ENCODE measurements at places on chromosomes 16 and 17.
A peak's percentile ranks its signal among the peaks of the same experiment; 100 is the strongest.

- no peak for DNase-seq
Measured at GRCh38 chr16:2280981-2281542, 13.1 kb upstream of the RNPS1 start.

- DNase-seq, result peak; percentile 74
Measured at GRCh38 chr16:1379304-1380076, 27.8 kb downstream of the GNPTG start.

- DNase-seq, result no peak
Measured at GRCh38 chr17:37388266-37388665, 12.5 kb downstream of the C17orf78 start.

DNA sequence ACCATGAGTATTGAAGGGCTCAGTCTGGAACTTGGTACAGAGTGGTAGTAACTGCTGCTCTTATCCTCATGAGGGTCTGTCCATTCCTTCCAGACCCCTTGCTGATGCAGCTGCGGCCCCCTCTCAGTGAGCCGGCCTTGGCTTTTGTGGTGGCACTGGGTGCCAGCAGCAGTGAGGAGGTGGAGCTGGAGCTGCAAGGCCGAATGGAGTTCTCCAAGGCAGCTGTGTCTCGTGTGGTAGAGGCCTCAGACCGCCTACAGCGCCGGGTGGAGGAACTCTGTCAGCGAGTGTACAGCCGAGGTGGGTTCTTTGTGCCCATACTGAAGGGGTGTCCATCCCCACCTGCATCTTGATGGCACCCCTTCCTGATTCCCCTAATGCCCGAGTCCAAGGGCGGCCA lies 2.0 kb downstream of the RNF40 start:
- no peak for DNase-seq

- no peak for DNase-seq
Measured at GRCh38 chr17:49285716-49286115, 55.1 kb upstream of the PHOSPHO1 start.

DNA sequence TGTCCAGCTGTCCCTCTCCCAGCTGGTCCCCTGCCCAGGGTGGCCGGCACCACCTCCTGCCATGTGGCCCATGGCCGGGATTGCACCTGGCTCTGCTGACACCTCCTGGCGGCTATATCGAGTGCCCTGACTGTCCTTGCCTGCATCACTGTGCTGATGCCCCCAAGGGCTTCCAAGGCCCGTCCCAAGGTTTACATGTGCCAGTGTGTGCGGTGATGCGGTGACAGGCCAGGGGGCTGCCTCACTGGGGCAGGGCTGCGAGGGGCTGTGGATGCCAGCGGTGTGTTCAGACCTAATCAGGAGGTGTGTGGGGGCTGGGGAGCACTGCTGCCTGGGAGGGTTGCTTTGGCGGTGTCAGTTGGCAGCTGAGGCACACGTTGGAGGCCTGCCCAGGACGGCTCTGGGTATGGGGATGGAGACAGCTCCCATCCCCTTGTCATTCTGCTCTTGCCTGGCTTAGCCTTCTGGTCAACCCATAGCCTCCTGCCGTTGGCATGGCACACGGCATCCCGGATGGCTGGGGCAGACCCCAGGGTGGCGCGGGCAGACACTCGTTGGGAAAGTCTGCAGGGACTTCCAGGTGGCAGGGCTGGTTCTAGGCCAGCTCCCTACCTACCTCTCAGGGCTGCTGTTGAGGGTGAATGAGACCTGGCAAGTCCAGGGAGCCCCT lies 5.5 kb downstream of the MAP2K3 start:
- DNase-seq, result peak; percentile 81

DNA sequence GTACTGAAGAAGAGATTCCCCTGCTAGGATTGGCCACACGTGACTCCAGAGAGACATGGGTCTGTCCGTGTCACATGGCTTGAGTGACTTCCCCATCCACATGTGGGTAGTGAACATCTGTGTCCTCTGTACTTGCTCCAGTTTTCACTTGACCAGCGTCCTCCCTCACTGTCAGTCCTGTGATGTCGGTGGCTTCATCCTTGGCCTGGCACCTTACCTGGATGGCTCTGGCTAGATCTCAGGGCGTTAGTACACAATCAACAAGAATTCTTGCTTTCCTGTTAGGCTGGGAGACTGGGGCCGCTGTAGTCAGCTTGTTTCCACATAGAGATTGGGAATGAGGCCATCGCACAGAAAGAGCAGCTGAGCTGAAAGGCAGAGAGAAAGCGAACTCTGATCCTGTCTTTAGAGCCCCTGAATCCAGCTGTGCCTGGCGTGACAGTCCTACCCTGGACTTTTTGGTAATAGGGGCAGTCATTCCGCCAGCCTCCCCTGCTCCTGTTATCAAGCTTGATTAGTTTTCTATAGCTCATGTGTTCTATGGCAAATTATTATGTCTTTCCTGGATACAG lies 227.3 kb downstream of the SNX29 start:
- no peak for DNase-seq

GRCh38 chr16:70778901-70779309 lies 22.1 kb downstream of the VAC14 start:
- DNase-seq, result peak; percentile 86

DNA sequence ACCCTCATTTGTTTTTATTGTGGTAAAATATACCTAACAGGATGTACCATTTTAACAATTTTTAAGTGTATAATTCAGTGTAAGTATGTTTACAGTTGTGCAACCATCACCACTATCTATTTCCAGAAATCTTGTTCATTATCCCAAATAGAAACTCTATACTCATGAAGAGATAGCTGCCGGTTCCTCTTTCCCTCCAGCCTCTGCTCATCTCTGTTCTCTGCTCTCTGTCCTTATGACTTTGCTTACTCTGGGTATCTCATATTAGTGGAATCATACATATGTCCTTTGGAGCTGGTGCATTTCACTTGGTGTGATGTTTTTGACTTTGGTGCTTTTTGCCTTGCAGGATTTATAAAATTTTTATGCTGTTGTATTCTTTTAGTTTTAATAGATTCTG lies 19.4 kb downstream of the CYLD start:
- no peak for DNase-seq

DNA sequence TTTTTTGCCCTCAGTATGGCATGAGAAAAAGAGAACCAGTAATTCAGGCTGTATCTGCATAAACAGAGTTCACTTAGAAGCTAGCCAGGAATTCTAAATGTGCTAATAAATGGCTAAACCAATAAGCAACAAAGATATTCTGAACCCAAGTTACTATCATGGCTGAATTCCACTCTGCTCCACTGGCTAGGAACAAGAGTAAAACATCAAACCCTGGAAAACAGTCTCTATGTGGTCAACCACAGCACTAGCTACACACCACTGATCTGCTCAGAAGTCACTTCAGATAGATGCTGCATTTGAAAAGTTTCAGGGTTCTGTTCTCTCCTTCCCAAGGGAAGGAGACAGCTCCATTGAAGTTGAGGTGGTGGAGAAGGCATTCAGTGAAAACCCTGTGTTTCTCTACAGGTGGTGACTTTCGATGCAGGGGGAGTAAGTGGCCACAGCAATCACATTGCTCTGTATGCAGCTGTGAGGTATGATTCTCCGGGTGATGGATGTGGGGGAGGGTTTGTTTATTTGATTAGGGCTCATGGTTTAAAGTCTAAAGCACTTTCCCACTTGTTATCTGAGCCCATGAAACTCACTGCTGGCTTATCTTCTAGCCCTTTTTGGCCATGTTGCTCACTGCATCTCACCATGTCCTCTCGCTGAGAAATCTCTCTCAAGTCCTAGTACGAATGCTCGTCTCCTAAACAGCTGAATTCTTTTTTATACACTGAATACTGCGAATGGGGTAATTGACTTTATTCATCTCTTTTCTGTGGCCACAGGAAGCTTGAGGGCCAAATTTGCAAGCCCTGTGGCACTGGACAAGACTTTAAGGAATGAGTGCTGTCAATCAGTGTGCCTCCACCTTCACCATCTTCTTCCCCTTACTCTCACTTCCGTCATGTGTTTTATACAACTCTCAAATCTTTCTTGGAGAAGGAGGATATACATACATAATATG lies 39.9 kb downstream of the CENPV start:
- no peak for DNase-seq

DNA sequence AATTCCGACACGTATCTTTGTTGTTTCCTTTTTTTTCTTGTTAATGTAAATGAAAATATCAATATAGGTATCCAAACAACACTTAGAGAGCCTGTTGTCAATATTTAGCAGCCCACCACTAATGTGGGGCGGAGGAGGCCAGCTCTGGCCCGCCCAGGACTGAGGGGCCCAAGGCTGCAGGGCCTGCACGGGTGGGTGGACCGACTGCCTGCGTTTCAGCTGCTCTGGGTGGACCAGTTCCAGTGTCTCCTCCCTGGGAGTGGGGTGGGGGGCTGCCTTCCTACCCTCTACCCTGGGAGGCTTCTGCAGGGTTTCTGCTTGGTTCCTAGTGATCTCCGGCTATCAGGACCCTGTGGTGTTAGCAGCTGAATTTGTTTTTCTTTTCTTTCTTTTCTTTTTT lies 15.9 kb upstream of the ADGRG1 start:
- no peak for DNase-seq

- DNase-seq, result no peak
Measured at GRCh38 chr16:20303012-20303411, 24.3 kb downstream of the GP2 start.

- no peak for DNase-seq
Measured at GRCh38 chr17:26809033-26809432, 484.9 kb upstream of the WSB1 start.

DNA sequence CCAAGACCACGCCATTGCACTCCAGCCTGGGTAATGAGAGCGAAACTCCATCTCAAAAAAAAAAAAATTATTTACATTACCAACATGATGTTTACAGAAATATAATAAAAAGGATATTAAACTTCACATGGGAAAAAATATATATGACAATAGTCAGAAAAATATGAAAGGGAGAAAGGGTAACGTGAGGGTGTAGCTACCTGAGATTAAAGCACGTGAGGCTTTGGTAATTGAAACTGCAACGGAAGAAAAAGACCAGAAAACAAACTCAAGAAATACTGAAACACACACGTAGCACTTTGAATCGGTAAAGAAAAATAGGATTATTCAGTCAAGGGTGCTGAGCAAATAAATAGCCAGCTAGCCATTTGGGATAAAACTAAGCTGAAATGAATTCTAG lies 53.6 kb downstream of the CYTH1 start:
- no peak for DNase-seq

DNA sequence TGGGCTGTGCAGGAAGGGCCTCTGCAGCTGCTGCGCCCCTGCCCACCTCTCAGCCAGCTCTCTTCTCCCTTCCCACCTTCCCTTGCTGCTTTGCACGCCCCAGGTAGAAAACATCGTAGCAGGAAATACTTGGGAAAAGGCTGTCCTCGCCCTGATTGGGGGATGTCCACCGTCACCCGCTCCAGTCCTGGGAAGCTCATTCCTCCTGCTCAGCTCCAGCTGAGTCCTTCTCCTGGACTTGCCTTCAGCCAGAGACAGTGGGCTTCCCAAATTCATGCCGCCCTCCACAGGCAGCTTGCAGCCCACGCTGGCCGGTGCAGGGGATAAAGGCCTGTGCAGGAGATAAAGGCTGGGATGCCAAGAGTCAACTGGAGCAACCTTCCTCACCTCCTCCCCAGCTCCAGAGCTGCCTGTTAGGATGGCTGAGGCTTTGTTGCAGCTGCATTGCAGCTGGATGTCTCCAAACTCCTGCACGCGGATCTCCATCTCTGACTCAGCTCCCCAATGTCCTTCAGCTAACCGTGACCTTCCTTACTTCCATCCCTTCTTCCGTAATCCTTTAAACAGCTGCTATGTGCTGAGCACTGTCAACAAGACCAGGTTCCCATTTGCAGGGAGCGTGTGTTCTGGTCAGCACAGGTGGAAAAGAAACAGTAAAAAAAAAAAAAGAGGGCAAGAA lies 402.0 kb upstream of the TNRC6C start:
- DNase-seq, result no peak

DNA sequence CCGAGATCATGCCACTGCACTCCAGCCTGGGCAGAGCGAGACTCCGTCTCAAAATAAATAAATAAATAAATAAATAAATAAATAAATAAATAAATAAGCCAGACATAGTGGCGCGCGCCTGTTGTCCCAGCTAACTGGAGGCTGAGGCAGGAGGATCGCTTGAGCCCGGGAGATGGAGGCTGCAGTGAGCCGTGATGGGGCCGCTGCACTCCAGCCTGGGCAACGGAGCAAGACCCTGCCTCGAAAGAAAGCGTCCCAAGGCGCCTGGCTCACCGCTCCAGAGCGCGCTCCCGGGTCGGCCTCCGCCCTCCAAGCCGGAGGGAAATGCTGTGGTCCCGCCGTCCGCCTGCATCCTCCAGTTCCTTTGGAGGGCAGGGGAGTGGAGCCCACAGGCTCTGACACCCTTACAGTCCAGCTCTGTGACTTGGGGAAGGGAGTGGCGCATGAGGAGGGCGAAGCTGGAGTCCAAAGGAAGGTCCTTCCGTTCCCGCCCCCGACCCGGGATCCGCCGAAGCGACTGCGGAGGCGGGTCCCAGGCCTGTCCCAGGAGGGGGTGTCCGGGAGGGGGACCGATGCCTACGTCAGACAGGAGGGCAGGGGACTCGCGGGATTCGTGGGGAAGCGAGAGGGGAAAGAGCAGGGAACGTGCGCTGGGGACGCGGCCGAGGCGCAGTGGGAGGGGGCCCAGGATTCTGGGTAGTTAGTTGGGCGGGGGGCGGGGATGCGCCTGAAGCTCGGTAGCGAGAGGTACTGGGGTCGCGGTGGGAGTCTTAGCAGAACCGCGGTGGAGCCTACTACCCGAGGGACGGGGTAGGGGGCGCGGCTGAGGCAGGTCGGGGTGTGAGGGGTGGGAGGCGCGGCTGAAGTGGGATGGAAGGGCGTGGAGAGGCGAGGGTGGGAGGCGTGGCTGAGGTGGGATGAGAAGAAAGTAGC lies 8.4 kb upstream of the TRPV2 start:
- peak; percentile 94 for DNase-seq

- no peak for DNase-seq
Measured at GRCh38 chr17:39972271-39972670, 8.3 kb upstream of the PSMD3 start.

DNA sequence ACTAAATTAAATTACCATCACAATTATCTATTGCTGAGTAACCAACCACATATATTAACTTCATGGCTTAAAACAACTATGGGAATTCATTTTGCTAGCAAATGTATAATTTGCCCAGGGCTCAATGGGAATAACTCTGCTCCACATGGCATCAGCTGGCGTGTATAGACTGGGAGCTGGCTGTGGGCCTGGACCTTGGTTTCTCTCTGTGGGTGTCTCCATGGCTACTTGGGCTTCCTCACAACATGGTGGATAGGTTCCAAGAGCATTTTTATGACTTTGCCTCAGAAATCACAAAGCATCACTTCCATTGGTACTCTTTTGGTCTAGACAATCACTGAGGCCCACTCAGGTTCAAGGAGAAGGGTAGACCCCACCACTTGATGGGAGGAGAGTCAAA lies 144.9 kb downstream of the SOCS1 start:
- no peak for DNase-seq

DNA sequence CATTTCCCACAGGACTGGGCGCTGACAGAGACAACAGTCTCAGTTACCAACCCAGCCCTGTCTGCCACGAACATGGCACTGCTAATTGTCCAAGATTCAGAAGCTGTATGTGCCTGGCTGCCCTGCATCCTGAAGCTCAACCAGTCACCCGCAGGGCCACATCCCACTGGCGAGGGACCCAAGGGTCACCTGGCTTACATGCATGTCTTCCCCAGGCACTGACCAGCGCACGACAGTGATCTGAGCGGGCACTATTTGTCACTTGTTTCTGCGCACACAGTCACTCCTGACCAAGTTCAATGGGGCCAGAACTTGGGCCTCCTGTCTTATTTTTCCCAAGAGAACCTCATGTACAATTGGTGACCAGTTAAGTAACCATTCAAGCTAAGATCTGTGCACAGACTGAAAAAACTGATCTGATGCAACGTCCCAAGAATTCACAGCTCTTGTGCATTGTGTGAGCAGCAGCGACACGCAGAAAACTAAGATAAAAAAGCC lies 13.1 kb downstream of the USP7 start:
- DNase-seq, result no peak

GRCh38 chr16:56615353-56615752 lies 7.0 kb downstream of the MT2A start:
- no peak for DNase-seq

All from SHP77 (cell line).